HCEC 1CT (cell line): ENCODE measurements at places on chromosomes 12 and 14.

GRCh38 chr12:130552483-130552996 is 163.6 kb downstream of the RIMBP2 start:
- no peak for DNase-seq

- DNase-seq, result no peak
These were observed 86.1 kb downstream of the CACNA1C start for GRCh38 chr12:2138871-2139308.

GRCh38 chr14:104150136-104151025 is 12.0 kb downstream of the KIF26A start:
- no peak for DNase-seq

DNA sequence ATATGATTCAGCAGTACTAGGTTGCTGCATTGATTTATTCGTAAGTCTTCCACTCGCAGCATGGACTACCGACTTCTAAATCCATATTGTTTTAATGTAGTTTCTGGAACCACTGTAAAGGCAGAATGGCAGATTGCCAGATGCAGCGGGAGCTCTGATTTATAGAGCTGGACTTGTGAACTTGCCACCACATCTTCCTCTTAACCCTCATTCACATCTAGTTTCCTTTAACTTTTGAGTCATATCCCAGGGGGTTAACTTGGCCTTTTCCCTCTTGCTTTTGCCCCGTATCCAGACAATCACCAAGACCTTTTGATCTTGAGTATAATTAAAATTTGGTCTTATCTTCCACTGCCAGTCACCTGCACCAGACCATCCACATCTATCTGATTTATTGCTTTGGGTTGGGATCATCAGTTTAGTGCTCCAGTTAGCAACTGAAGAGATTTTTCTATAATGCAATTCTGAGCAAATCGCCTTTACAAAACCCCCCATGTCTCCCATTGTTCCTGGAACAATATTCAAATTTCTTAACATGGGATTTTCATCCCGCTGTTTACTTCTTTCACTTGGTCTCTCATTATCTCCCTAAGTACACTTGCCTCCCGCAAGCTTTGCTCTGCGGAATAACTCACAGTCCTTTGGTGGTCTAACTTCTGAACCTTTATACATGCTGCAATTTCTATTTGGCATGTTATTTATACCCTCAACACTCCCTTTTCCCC is 130.5 kb downstream of the ACSS3 start:
- no peak for DNase-seq

- peak; percentile 100 for DNase-seq
These were observed 21.0 kb upstream of the SNX6 start for GRCh38 chr14:34650786-34651584.

DNA sequence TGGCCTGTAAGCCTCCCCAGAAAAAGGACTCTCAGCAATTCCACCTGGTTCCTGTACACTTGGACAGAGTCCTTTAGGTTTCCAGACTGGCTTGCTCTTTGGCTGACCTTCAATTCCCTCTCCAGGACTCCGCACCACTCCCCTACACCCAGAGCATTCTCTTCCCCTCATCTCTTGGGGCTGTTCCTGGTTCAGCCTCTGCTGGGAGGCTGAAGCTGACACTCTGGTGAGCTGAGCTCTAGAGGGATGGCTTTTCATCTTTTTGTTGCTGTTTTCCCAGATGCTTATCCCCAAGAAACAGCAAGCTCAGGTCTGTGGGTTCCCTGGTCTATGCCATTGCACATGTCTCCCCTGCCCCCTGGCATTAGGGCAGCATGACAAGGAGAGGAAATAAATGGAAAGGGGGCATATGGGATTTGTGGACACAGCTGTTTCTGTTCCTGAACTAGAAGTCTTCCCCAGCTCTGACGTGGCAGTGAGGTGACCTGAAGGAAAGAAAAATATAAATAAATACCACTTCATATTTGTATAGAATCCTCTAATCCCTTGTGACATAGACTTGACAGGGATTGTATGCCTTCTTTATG is 1.3 kb downstream of the RNASE7 start:
- DNase-seq, result no peak

DNA sequence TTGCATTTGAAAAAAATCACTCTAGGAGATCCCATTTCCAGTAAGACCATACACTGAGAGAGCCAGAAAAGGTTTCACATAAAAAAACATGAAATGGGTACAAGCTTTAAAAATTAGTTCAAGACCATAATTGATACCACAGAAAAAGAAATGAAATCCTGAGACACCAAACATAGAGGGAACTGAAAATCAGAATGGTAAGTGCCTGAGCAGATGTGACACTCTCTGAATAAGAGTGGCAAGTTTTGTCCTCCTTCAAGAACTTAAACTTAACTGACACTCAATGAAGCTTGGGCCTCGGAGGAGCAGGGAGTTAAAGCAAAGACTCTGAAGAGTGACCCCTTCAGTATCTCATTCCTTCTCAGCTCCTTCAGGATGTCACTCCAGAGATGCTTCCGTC is 23.2 kb upstream of the PTGDR start:
- no peak for DNase-seq

- DNase-seq, result no peak
These were observed 907.5 kb upstream of the MDGA2 start for GRCh38 chr14:48582938-48583337.

- DNase-seq, result peak; percentile 71
These were observed 343.0 kb downstream of the BMP4 start for GRCh38 chr14:53613404-53614253.

DNA sequence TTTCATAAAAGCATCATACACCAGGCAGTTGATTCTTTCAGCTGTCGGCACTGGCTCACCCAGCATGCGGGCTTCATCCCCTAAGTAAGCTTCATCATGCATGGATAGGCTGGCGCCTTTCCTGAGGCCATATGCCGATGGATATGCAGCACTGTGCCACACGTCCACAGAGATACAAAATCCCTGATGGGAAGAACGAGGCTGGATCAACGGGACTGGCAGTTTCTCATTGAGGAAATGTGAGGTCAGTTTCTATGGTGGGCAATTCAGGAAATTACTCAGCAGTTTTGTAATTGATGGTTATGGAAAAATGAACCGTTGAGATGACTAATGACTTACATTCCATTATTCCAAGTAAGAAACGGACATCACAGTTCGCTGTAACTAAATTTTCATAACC is 453.8 kb downstream of the TMEM121 start:
- DNase-seq, result peak; percentile 32

- DNase-seq, result no peak
These were observed 5.2 kb downstream of the MYBPC1 start for GRCh38 chr12:101599771-101600484.

DNA sequence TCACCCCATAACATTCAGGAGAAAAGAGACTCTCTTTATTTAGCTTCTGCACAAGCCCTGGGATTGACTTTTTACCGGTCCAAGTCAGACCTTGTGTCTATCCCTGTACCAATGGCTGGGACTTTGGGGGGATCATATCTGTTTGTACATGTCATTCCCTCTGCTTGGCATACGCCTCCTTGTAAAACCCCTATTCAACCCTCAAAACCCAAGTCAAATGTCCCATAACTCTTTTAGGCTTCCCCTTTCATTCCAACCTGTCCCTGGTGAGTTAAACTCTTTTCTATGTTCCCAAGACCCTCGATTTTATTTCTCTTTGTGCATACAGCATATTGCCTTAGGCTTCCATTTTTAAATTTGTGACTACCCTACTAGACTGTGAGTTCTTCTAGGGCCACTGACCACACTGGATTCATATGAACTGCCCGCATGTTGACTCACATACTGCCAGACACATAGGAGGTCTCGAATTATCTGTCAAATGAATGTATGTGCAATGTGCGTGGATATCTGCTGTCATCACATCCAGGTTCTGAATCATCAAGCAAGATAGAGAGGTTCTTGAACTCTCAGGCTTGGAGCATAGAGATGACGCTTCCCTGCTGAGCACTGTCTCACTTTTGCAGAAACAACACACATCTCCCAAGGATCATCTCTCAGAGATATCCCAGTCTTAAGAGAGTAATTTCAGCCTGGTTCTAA is 548.6 kb upstream of the TBX3 start:
- peak; percentile 34 for DNase-seq

GRCh38 chr12:14605401-14605989 is 37.8 kb upstream of the PLBD1 start:
- no peak for DNase-seq

GRCh38 chr14:93032421-93032936 is 83.2 kb downstream of the ITPK1 start:
- no peak for DNase-seq

DNA sequence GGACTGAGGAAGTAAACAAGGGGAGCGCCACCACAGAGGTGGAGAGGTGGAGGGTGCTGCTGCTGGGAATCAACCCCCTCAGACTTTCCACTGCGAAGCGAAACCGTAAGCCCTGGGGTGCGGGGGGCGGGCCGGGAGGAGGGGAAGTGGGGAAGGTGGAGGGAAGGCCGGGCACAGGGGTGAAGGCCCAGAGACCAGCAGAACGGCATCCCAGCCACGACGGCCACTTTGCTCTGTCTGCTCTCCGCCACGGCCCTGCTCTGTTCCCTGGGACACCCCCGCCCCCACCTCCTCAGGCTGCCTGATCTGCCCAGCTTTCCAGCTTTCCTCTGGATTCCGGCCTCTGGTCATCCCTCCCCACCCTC is at the start of gene LAG3:
LAG3 (plus strand) TSS at position 190 of the 365 bp plus-strand sequence. CDS start 333 bp downstream, outside the sequence.
- no peak for DNase-seq

DNA sequence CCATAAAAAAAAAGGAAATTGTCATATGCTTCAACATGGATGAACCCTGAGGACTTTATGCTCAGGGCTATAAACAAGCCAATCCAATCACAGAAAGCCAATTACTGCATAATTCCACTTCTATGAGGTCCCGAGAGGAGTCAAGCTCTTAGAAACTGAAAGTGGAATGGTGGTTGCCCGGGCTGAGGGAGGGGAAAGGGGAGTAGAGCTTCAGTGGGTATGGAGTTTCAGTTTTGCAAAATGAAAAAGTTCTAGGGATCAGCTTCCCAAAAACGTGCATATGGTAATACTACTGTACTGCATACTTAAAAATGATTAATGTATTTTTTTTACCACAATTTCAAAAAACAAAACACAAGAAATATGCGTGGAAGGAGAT is 52.0 kb downstream of the RNF34 start:
- DNase-seq, result no peak

DNA sequence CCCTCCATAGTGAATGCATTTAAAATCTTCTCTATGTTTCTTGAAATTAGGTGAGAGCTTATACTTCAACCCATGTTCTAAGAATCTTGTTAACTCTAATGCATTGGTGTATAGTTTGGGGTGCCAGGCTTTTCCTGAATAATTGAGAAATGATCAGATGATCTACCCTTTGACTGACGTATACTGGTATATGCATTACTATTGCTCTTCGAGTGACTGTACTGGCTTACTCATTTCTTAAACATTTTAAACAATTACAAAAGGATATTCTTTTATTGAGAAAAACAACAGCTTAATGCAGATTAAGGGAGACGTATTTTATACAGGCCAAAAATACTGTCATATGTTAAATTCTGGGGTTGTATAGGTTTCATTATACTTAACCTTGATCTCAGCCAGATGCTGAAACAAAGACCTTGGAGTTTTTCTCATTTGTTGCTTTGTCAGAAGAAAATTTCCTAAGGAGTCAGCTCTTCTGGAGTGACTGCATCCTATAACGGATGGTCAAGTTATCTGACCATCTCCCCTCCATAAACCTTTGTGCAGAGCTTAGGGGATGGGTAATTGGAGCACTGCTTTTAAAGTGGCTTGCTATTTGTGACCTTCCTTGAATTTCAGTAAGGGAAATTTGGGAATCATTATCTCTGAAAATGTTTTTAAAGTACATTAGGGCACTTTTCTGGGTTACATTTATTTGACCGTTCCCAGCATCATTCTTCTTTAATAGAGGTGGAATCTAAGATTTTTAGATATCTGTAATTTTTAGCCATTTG is 507.6 kb downstream of the PCNX1 start:
- DNase-seq, result peak; percentile 90

GRCh38 chr14:53714495-53715192 is 242.0 kb downstream of the BMP4 start:
- DNase-seq, result no peak

GRCh38 chr12:105954951-105955931 is 183.5 kb downstream of the NUAK1 start:
- DNase-seq, result no peak

DNA sequence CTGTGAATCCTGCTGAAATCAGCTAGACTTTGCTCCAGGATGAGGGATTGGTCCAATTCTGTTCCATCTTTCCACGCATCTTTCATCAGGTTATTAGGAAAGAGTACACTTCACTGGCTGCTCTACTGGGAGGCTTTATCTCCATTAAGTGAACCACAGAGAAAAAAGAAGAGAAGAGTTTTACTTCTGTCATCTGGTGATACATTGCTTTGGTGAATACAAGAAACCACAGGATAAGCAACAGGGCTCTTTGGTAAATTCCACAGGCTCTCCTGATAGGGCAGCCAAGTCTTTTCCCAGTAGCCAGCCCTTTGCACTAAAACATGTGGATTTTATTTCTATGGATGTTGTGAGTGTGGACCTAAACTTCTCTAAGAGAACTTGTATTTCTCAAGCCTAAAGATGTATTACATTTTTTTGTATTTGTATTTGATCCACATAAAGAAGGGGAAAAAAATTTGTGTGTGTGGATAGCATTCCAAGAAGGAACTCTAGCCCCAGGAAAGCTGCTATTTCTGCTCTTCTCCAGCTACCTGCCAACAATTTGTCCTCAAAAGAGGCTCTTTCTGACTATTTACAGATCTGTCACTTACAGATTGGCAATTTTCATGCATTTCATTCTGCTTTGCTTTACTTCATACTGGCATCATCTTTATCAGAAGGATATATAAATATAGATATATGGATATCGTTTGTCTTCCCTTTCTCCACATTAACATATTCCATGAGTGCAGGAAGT is 1117.6 kb upstream of the TMEM132C start:
- DNase-seq, result peak; percentile 49

DNA sequence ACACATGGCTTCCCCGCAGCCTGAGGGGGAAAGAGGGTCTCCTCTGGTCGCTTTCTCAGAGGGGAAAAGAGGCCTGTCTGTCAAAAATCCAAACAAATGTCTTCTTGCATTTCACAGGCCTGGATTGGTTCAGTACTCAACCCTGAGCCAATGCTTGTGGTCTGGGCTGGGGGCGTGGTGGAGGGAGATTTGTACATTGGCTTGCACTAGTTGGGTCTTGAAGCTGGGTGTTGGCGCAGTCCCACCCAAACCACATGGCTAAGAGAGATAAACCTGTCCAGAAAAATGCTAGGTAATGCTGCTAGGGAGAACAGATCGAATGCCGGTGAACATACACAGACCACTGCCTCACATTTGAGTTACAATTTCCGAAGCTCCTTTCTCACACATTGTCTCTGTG is 461.6 kb downstream of the MED13L start:
- no peak for DNase-seq

- DNase-seq, result no peak
These were observed 32.7 kb upstream of the VPS37B start for GRCh38 chr12:122928404-122929147.

DNA sequence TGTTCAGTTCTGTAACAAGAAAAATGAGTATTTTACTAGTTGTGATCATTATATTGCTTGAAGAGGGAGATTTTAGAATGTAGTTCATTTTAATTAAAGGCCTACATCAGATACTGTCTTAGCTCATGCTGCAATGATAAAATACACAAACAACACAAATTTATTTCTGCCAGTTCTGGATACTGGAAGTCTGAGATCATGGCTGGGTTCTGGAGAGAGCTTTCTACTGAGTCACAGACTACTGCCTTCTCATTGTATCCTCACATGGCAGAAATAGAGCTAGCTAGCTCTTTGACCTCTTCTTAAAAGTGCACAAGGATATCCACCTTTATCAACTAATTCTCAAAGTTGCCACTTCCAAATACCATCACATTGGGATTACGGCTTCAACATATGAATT is 53.8 kb downstream of the MIS18BP1 start:
- peak; percentile 58 for DNase-seq

- no peak for DNase-seq
These were observed 22.4 kb upstream of the TCP11L2 start for GRCh38 chr12:106280106-106280505.

- no peak for DNase-seq
These were observed 74.7 kb downstream of the APAF1 start for GRCh38 chr12:98719515-98720504.
